ENCODE measurements at places on chromosomes 2 and 18.

- peak; percentile 68 for DNase-seq
Measured at GRCh38 chr2:29923110-29923721, 1.8 kb upstream of the ALK start.

DNA sequence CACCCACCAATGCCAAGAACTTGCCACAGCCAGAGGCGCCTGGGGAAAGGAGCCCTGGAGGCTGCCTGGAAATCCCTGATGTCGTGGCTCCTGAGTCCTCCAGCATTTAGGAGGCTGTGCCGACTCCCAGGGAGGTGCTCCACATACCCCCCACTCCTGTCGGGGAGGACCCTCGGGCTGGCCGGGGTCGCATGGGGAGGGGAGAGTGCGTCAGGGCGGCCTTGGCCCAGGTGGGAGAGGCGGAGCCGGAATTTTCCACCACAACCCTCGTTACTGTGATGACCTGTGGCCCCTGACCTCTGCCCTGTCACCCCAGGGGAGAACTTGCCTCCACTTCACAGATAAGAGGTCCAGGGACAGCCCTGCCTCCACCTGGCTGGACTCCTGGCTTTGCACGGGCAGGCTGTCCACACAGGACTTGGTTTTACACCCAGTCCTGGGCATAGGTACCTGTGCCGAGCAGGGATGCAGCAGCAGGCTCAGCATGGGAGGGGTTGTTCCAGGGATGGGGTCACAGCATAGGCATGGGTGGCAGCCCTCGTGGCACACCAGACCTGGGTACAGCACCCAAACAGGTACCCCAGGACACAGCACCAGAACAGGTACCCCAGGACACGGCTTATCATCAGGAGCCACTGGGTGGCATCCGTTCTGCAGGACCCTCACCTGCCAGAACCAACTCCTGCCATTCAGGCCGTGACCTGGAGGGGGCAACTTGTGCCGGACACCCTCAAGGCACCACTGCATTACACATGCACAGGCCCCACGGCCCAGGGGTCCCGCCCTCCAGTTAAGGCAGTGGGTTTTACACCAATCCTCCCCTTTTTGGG, 12.3 kb upstream of the AGXT start:
- no peak for DNase-seq

DNA sequence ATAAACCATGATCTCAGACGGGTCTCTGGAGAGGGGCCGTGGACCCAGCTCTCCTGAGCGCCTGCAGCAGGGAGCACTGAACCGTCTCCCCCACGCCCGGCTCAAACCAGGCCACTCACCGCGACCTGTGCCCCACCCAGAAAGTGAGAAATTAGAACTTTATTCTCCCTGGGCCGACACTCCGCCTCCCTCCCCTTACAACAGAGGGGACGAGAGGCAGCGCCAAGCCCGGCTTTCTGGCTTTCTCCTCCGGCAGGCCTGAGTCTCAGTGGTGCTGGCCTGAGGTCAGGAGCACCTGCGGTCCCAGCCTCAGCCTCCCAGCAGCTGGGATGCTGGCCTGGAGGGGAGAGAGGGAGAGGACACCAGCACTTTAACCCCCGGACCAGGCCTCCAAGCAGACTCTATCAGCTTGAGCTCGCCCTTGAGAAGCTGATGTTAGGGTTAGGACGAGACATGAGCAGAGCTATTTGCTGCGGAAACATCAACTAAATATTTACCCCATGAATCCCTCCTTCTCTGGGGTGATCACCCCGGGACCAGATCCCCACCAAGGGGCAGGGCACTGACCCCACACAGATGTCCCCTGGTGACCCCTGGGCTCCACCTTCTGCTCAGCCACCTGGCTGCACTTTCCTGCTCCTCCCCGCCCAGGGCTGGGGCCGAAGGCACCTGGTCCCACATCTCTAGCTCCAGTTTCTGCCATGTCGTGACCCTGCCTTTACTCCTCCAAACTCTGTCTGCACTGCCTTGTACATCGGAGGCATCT, 856.3 kb upstream of the SALL3 start:
- DNase-seq = no peak

GRCh38 chr2:43019025-43019367, 207.4 kb downstream of the ZFP36L2 start:
- DNase-seq = no peak

GRCh38 chr2:212520340-212520739, 18.3 kb downstream of the ERBB4 start:
- DNase-seq = peak; percentile 19

Data from AG08395 (cell line).